H54 (cell line): ENCODE measurements at places on chromosomes 2 and 18.

DNA sequence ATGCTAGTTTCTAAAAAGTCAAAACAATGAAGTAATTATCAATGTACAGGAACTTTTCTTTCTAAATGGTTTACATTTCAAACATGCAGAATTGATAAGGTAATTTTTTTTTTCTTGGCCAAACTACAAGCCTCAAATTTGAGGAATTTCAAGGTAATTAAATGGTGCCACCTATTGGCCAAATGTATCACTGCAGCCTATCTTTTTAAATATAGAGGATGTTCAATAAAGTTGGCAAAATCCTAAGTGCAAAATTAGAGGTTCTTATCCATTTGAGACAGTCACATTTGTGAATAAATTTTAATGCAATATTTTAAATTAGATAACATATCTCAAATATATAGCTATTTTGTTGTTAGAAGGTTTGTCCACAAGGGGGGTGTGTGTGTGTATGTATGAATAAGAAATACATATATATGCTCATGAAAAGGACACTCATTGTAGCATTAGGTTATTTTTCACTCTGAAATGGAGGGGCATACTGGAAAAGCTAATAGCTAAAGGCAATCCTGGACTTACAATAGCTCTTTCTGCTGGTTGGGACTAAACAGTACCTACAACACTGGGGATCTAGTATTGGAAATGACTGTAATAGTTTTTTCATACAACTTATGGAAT is 26.2 kb downstream of the MMADHC start:
- DNase-seq, result no peak

GRCh38 chr2:149858901-149859634 is 271.5 kb upstream of the MMADHC start:
- no peak for DNase-seq

DNA sequence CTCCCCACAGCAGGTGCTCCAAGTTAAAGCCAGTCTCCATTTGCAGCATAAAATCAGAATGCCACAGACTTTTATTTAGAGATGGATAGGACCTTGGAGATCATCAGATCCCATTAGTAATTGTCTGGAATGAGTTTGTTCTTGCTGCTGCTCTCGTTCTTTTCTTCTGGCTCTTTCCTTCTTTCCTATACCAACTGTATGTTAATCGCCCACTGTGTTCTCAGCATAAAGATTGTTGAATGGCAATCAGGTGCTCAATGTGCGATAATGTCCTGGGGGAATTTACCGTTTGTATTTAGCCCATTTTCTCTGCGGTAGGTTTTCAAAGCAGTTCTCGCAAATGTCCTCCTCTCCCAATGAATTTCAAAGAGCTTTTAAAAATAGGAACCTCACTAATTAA is 3.3 kb downstream of the GPR39 start:
- DNase-seq, result no peak

- DNase-seq, result no peak
Measured at GRCh38 chr2:30800159-30800558, 7.1 kb downstream of the CAPN13 start.

GRCh38 chr2:217611056-217611455 is 391.7 kb downstream of the TNS1 start:
- no peak for DNase-seq
